PC-9 (cell line): ENCODE measurements at places on chromosomes 2 and 18. TPM values are rescaled to one million over a fixed set of nuclear protein-coding genes. Genes with fewer than 3 reads are reported as not detected.

- DNase-seq, result no peak
- no peak overlapping the region for H3K27ac ChIP-seq
- H3K27me3 ChIP-seq, result no peaks in the 10 kb centered on the region
- H3K4me3 ChIP-seq, result no peak overlapping the region
- H3K4me1 ChIP-seq, result no peaks in the 10 kb centered on the region
- H3K36me3 ChIP-seq, result no peaks in the 10 kb centered on the region
Measured at GRCh38 chr2:161146209-161146775, 13.9 kb upstream of the TANK start.

The PLCL1 gene
- total RNA-seq, result not detected in 2 replicates

- no peaks in the 10 kb centered on the region for H3K4me1 ChIP-seq
- no peak for DNase-seq
- H3K27ac ChIP-seq, result no peak overlapping the region
- H3K4me3 ChIP-seq, result no peak overlapping the region
- no peaks in the 10 kb centered on the region for H3K27me3 ChIP-seq
Measured at GRCh38 chr2:71824436-71824835, 323.2 kb downstream of the CYP26B1 start.

GRCh38 chr18:72458271-72458670, 85.9 kb downstream of the CBLN2 start:
- no peaks in the 10 kb centered on the region for H3K4me1 ChIP-seq
- no peaks in the 10 kb centered on the region for H3K36me3 ChIP-seq
- H3K27ac ChIP-seq, result no peak overlapping the region
- no peak for DNase-seq
- H3K4me3 ChIP-seq, result no peak overlapping the region

GRCh38 chr2:77336013-77336412, 186.2 kb downstream of the LRRTM4 start:
- H3K4me1 ChIP-seq, result no peaks in the 10 kb centered on the region
- H3K27ac ChIP-seq, result no peak overlapping the region
- no peaks in the 10 kb centered on the region for H3K27me3 ChIP-seq
- no peak for DNase-seq
- no peak overlapping the region for H3K4me3 ChIP-seq
- H3K36me3 ChIP-seq, result no peaks in the 10 kb centered on the region

The GULP1 gene
- total RNA-seq, result 31.5 and 38.0 TPM in 2 replicates

DNA sequence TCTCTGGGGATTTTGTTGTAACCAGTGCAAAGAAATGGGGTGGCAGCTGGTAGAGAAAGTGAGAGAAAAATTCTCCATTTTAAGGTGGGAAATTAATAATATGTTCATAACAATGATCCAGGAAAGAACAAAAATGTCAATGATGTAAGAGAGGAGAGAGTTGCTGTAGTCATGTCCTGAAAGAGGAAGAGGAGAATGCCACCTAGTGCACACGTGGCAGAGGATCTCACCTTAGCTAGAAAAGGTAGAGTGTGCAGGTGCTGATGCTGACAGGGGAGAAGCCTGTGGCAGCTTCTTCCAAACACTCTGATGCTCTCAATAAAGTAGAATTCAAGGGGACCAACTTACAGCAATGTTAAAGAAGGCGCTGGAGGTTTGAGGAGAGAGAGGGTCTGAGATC, 282.9 kb upstream of the PKDCC start:
- no peak overlapping the region for H3K4me3 ChIP-seq
- no peaks in the 10 kb centered on the region for H3K36me3 ChIP-seq
- peaks cover 19% of the 10 kb centered on the region for H3K27me3 ChIP-seq
- DNase-seq, result no peak
- H3K4me1 ChIP-seq, result no peaks in the 10 kb centered on the region

DNA sequence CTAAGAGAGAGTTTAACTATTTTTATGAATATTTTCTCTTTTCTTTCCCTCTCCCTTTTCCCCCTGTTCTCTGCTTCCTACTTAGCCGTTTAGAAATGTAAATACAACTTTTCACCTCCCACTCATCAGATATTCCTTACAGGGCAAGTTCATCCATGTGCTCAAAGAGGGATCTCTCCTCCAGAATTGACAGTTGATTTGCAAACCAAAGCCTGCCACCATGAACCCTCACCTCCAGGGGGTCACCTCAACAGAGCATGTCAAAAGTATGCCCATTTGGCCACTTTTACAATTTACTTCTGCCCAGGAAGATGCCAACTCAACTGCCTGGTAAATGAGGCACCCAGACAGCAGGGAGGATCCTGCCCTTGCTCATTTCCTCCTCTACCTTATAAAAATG, 149.2 kb upstream of the GYPC start:
- no peaks in the 10 kb centered on the region for H3K36me3 ChIP-seq
- no peaks in the 10 kb centered on the region for H3K4me1 ChIP-seq
- peaks cover 38% of the 10 kb centered on the region for H3K27me3 ChIP-seq
- no peak for DNase-seq
- no peak overlapping the region for H3K27ac ChIP-seq

The REG3G gene
- not detected in 2 replicates for total RNA-seq

DNA sequence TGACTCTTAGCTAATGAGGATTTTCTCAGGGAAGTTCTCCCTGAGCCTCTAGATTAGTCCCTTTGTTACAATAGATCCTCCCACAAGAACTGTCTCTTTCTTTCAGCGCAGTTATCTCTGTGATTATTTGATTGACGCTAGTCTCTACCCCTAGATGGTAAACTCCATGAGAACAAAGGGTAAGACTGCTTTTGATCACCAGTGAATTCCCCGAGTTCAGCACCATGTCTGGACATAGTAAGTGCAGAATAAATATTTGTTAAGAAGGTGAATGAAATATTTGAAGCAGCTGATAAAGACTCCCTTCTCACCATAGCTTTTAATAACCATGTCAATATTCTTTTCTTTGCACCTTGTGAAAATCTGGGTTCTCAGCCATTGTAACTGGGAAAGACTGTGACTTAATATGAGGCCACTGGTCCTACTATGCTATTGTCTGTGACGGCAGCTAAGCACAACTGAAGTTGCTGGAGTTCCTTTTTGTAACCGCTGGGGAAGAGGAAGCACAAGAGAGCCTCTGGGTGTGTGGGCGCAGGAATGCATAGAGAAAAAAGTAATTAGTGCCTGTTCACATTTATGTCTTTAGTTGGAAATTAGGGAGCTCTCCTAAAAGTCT, 214.7 kb downstream of the TGIF1 start:
- no peaks in the 10 kb centered on the region for H3K36me3 ChIP-seq
- H3K27me3 ChIP-seq, result no peaks in the 10 kb centered on the region
- H3K27ac ChIP-seq, result peak overlapping the region; percentile 96
- no peak for DNase-seq
- H3K4me3 ChIP-seq, result no peak overlapping the region

The SCN2A gene
- total RNA-seq, result 0.15 TPM in 1 of 2 replicates, not detected in the other

DNA sequence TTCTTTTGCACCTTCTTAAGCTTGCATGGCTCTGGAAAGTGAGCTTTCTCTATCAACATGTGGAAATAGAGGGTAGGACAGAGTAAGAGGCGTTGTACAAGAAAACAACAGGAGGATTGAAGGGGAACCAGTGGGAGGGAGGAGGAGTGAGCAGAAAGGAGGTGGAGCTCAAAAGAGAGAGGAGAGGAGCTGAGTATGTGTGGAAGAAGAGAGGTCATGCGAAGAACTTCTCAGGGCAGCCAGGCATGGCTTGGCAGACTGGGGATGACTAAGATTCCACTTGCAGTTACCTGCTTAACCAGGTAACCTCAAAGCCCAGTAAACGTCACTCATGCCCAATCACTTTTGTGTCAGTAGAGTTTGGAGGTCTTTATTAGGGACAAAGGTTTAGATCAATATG, 105.1 kb downstream of the BCL2L11 start:
- no peaks in the 10 kb centered on the region for H3K36me3 ChIP-seq
- H3K4me1 ChIP-seq, result 0 out of 2 replicates have a peak, but pooled peaks cover 9% of the 10 kb centered on the region
- DNase-seq, result no peak
- no peaks in the 10 kb centered on the region for H3K27me3 ChIP-seq
- H3K4me3 ChIP-seq, result no peak overlapping the region
- no peak overlapping the region for H3K27ac ChIP-seq

DNA sequence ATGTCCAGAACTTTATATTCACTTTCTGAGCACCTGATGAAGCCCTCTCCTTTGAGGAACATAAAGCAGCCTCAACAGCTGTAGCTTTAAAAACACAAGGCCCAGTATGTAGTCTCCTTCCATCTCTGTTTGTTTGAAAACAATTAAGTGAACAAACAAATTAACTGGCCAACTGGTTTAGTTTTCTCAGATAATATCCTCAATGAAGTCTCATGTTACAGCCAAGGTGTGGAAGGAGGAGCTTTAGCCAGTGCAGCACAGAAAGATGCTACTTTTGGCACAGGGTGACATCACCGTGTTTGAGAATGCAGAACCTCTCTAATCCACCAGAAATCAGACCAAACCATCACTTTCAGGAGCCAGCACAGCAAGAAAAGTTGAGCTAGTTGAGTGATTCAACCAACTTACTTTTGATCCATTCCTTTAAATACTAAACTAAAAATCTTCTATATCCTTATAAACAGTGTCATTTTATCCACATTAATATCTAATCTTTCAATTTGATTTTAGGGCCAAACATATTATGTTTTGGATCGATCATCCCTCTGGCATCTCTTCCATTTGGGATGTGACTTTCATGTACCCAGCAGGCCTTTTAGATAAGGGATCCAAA, 488.7 kb downstream of the ARHGAP15 start:
- H3K27me3 ChIP-seq, result no peaks in the 10 kb centered on the region
- no peak for DNase-seq
- H3K36me3 ChIP-seq, result no peaks in the 10 kb centered on the region
- H3K4me3 ChIP-seq, result no peak overlapping the region
- H3K27ac ChIP-seq, result no peak overlapping the region

- no peaks in the 10 kb centered on the region for H3K36me3 ChIP-seq
- peaks cover 17% of the 10 kb centered on the region for H3K4me1 ChIP-seq
- H3K4me3 ChIP-seq, result no peak overlapping the region
- DNase-seq, result no peak
Measured at GRCh38 chr2:210172219-210172575, 988 bp upstream of the KANSL1L start.

The RHBDD1 gene
- 22.3 and 23.2 TPM in 2 replicates for total RNA-seq

- H3K4me1 ChIP-seq, result no peaks in the 10 kb centered on the region
- peak; percentile 54 for DNase-seq
- no peak overlapping the region for H3K4me3 ChIP-seq
- no peak overlapping the region for H3K27ac ChIP-seq
- H3K27me3 ChIP-seq, result no peaks in the 10 kb centered on the region
- no peaks in the 10 kb centered on the region for H3K36me3 ChIP-seq
Measured at GRCh38 chr2:137888845-137889244, 75.4 kb upstream of the HNMT start.

- H3K36me3 ChIP-seq, result no peaks in the 10 kb centered on the region
- no peak overlapping the region for H3K27ac ChIP-seq
- no peak overlapping the region for H3K4me3 ChIP-seq
- DNase-seq, result no peak
- H3K4me1 ChIP-seq, result no peaks in the 10 kb centered on the region
Measured at GRCh38 chr18:37861981-37862380, 296.4 kb upstream of the CELF4 start.

- no peaks in the 10 kb centered on the region for H3K27me3 ChIP-seq
- no peak overlapping the region for H3K4me3 ChIP-seq
- no peaks in the 10 kb centered on the region; the same call in 1 of the 2 replicates for H3K36me3 ChIP-seq
- H3K27ac ChIP-seq, result no peak overlapping the region
- no peak for DNase-seq
Measured at GRCh38 chr2:69789175-69789721, 40.2 kb upstream of the GMCL1 start.

The GCA gene
- total RNA-seq, result 13.4 and 14.9 TPM in 2 replicates

- DNase-seq, result peak; percentile 10
- no peaks in the 10 kb centered on the region for H3K36me3 ChIP-seq
- no peaks in the 10 kb centered on the region for H3K27me3 ChIP-seq
- H3K4me3 ChIP-seq, result no peak overlapping the region
- H3K4me1 ChIP-seq, result peaks cover 19% of the 10 kb centered on the region
Measured at GRCh38 chr2:43766006-43766405, 7.8 kb upstream of the DYNC2LI1 start.

DNA sequence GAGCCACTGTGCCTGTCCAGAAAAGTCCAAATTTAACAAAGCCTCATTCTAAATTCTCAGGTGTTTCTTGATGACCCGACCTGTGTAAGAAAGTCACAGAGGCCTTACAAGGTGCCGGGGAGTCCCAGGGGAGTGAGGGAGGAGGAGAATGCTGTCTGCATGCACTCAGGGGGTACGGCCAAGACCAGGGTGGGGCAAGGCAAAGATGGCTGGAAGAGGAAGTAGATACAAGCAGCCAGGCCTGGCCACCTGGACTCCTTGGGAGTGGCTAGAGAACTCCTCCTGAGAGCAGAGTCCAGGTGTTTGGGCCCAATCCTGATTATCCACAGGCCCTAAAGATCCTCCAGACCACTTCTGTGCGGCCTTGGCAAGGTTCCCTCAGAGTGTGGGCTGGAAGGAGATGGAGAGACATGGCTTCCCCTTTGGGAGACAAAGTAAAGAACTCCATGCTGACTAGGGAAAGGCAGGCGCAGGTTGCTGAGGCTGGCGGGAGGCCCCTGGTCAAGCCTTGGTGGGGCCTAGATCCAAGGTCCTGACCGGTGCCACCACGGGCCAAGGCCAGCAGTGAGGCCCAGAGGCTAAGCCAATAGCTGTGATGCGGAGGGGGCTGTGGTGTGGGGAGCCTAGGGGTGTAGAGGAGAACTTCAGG, 74.7 kb downstream of the COPS8 start:
- H3K4me3 ChIP-seq, result no peak overlapping the region
- no peaks in the 10 kb centered on the region for H3K36me3 ChIP-seq
- DNase-seq, result no peak
- H3K27me3 ChIP-seq, result no peaks in the 10 kb centered on the region
- no peak overlapping the region for H3K27ac ChIP-seq

The FMNL2 gene
- 29.0 and 33.6 TPM in 2 replicates for total RNA-seq

DNA sequence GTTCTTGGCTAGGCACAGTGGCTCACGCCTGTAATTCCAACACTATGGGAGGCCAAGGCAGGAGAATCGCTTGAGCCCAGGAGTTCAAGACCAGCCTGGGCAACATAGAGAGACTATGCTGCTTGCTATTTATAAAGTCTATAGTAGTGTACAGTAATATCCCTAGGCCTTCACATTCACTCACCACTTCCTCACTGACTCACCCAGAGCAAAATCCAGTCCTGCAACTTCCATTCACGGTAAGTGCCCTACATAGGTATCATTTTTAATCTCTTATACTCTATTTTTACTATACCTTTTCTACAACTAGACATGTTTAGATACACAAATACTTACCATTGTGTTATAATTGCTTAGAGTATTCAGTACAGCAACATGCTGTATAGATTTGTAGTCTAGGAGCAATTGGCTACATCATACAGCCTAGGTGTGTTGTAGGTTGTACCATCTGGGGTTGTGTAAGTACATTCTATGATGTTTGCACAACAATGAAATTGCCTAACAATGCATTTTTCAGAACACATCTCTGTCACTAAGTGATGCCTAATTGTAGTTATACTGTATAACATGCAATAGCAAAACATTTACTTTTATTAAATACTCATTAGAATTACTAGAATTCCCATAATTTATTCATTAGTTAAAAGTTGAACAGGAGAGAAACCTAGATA, 8.8 kb downstream of the DHX57 start:
- H3K36me3 ChIP-seq, result peaks cover 10% of the 10 kb centered on the region
- H3K27me3 ChIP-seq, result no peaks in the 10 kb centered on the region
- peaks cover 23% of the 10 kb centered on the region for H3K4me1 ChIP-seq
- peak; percentile 30 for DNase-seq
- no peak overlapping the region for H3K4me3 ChIP-seq

The GLB1L gene
- 7.9 and 10.8 TPM in 2 replicates for total RNA-seq
